ENCODE measurements at places on chromosomes 1 and 21. TPM values are rescaled to one million over a fixed set of nuclear protein-coding genes. Genes with fewer than 3 reads are reported as not detected.

GRCh38 chr21:37412603-37413360, 46.2 kb downstream of the DYRK1A start:
- no peak for DNase-seq

GRCh38 chr1:26790551-26790953, 2.8 kb downstream of the PIGV start:
- no peak for DNase-seq

DNA sequence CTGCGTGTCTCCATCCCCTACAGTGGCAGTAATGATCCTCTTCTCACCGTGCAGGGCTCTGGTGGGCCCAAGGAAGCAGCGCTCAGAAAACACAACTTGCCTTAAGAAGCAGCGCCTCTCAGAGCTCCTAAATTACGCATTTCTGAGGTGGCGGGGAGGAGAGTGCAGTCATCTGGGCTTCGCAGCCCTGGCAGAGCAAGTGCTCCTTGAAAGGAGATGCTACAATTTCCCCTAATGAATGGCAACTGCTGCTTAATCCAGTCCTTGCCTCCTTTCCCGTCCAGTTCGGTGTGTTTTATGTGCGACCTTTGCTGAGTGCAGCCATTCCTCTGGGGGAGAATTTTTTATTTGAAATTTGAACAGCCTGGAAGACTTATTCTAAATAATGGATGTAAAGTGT, 287.3 kb downstream of the PTPRU start:
- peak; percentile 9 for DNase-seq

GRCh38 chr1:56045477-56045876, 533.9 kb downstream of the PLPP3 start:
- DNase-seq = no peak

GRCh38 chr1:243345205-243345604, 89.4 kb downstream of the SDCCAG8 start:
- no peak for DNase-seq

DNA sequence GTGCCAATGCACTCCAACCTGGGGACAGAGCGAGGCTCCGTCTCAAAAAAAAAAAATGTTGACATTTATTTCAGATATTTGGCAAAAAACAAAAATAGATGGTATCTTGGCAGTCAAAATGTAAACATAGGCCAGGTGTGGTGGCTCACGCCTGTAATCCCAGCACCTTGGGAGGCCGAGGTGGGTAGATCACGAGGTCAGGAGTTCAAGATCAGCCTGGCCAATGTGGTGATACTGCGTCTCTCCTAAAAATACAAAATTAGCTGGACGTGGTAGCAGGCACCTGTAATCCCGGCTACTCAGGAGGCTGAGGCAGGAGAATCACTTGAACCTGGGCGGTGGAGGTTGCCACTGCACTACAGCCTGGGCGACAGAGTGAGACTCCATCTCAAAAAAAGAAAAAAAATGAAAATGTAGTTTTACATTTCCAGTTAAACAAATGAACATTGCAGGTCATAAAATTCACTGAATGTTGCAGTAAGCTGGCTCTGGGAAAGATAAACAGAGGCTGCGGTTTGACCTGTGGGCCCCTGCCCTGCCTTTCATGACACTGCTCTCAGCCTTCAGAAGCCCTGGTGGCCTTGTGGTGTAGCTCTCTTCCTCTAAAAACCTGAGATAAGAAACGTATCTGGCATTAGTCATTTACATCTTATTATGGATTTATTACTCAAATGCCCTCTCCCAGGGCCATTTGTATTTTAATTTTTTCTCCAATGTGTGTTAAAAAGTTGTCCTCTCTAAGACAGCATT, 12.2 kb upstream of the SLC44A3 start:
- DNase-seq = no peak

The TPTE gene
- not detected for total RNA-seq

GRCh38 chr21:42746593-42747275, 93.3 kb downstream of the PDE9A start:
- no peak for DNase-seq

The RHEX gene
- total RNA-seq = 2.8 TPM

DNA sequence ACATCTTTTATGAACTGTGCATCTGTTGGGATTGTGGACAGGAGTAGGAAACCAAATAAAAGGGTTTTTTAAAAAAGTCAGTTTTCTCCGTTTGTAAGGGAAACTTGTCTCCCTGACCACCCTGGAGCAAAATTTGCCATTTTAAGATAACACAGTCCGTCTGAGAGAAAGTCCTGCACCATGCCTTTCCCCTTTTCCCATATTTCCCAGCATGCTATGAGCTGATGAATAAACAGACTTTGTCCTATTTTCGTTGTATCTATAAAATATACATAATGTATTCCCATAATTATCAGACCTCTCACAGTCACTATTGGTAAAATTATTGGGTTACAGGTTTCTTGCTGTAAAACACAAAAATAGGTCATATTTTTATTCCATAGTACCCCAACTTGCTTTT, 1.7 kb upstream of the AKT3 start:
- DNase-seq = no peak

- no peak for DNase-seq
Observed at GRCh38 chr21:21715266-21715969, 717.2 kb downstream of the NCAM2 start.

GRCh38 chr1:70085521-70085920, 119.9 kb downstream of the LRRC40 start:
- DNase-seq = no peak

- DNase-seq = no peak
Observed at GRCh38 chr1:205986292-205986691, 16.9 kb downstream of the RAB7B start.

Measured in liver (tissue), 10 donors.